ENCODE measurements at places on chromosomes 5 and 9. TPM values are rescaled to one million over a fixed set of nuclear protein-coding genes. Genes with fewer than 3 reads are reported as not detected.

Gene SPINK4
- not detected for total RNA-seq

Gene NR4A3
- 5.5 TPM for total RNA-seq

Gene OBP2B
- total RNA-seq: not detected

Gene ARHGEF37
- 7.6 TPM for total RNA-seq

Gene TRIO
- total RNA-seq: 234 TPM

Gene GDF9
- 0.18 TPM for total RNA-seq

- H3K4me1 ChIP-seq: no peaks in the 10 kb centered on the region
- H3K27me3 ChIP-seq: no peaks in the 10 kb centered on the region
- no peak for DNase-seq
- H3K4me3 ChIP-seq: no peak overlapping the region
Observed at GRCh38 chr5:115549154-115549553, 4.6 kb upstream of the FEM1C start.

- no peaks in the 10 kb centered on the region for H3K36me3 ChIP-seq
- H3K27ac ChIP-seq: no peak overlapping the region
- no peaks in the 10 kb centered on the region for H3K27me3 ChIP-seq
- no peak overlapping the region for H3K4me3 ChIP-seq
- H3K4me1 ChIP-seq: no peaks in the 10 kb centered on the region
- DNase-seq: no peak
Observed at GRCh38 chr5:149118463-149118862, 22.8 kb upstream of the ABLIM3 start.

- DNase-seq: no peak
- no peak overlapping the region for H3K4me3 ChIP-seq
- no peaks in the 10 kb centered on the region for H3K36me3 ChIP-seq
- no peaks in the 10 kb centered on the region for H3K4me1 ChIP-seq
- H3K27me3 ChIP-seq: no peaks in the 10 kb centered on the region
Observed at GRCh38 chr5:33685873-33686755, 205.7 kb downstream of the ADAMTS12 start.

GRCh38 chr9:4214486-4214885 lies 85.4 kb downstream of the GLIS3 start:
- no peaks in the 10 kb centered on the region for H3K36me3 ChIP-seq
- H3K27me3 ChIP-seq: no peaks in the 10 kb centered on the region
- H3K27ac ChIP-seq: peak overlapping the region; percentile 25

GRCh38 chr5:64195981-64196380 lies 30.3 kb downstream of the RNF180 start:
- no peak for DNase-seq
- H3K4me1 ChIP-seq: no peaks in the 10 kb centered on the region
- H3K27me3 ChIP-seq: no peaks in the 10 kb centered on the region
- H3K4me3 ChIP-seq: no peak overlapping the region
- no peak overlapping the region for H3K27ac ChIP-seq

- H3K4me1 ChIP-seq: no peaks in the 10 kb centered on the region
- no peaks in the 10 kb centered on the region for H3K36me3 ChIP-seq
- no peak for DNase-seq
- H3K27ac ChIP-seq: no peak overlapping the region
Observed at GRCh38 chr9:15231788-15232635, 75.0 kb downstream of the TTC39B start.

GRCh38 chr5:56288873-56289601 lies 55.9 kb upstream of the ANKRD55 start:
- no peaks in the 10 kb centered on the region for H3K27me3 ChIP-seq
- H3K4me1 ChIP-seq: no peaks in the 10 kb centered on the region
- no peaks in the 10 kb centered on the region for H3K36me3 ChIP-seq

GRCh38 chr9:89522261-89522958 lies 24.5 kb upstream of the SEMA4D start:
- no peak overlapping the region for H3K4me3 ChIP-seq
- H3K4me1 ChIP-seq: no peaks in the 10 kb centered on the region
- no peak for DNase-seq

DNA sequence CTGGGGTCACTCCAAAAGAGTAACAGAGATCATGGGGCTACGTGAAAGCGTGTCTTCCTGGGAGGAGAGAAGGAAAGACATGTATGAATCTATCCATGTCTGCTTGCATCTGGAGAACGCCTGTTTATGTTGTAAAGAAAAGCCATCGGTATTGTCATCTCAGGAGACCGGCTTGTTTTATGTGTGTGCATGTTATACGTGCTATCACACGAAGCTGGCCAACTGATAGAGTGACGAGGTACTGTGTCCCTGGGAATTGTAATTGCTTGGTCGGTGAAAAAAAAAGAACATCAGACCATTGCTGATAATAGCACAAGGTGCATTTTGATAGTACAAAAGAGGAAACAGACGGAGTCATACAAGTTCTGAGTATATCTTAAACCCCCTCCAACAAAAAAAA lies 370 bp upstream of the CDH6 start:
- no peak for DNase-seq
- H3K27me3 ChIP-seq: peaks cover 5% of the 10 kb centered on the region
- no peaks in the 10 kb centered on the region for H3K4me1 ChIP-seq
- no peaks in the 10 kb centered on the region for H3K36me3 ChIP-seq
- H3K27ac ChIP-seq: no peak overlapping the region

- H3K27me3 ChIP-seq: no peaks in the 10 kb centered on the region
- H3K4me3 ChIP-seq: no peak overlapping the region
- no peaks in the 10 kb centered on the region for H3K36me3 ChIP-seq
- DNase-seq: no peak
- H3K4me1 ChIP-seq: no peaks in the 10 kb centered on the region
- H3K27ac ChIP-seq: peak overlapping the region; percentile 82
Observed at GRCh38 chr9:127088724-127089615, 33.5 kb downstream of the ANGPTL2 start.

GRCh38 chr5:119302916-119303897 lies 52.6 kb upstream of the TNFAIP8 start:
- no peaks in the 10 kb centered on the region for H3K4me1 ChIP-seq
- no peak for DNase-seq
- no peaks in the 10 kb centered on the region for H3K36me3 ChIP-seq
- peak overlapping the region; percentile 37 for H3K27ac ChIP-seq
- H3K27me3 ChIP-seq: no peaks in the 10 kb centered on the region

GRCh38 chr9:107557236-107557990 lies 67.8 kb upstream of the KLF4 start:
- no peaks in the 10 kb centered on the region for H3K27me3 ChIP-seq
- H3K36me3 ChIP-seq: no peaks in the 10 kb centered on the region
- DNase-seq: no peak
- no peak overlapping the region for H3K4me3 ChIP-seq

- H3K27me3 ChIP-seq: no peaks in the 10 kb centered on the region
- H3K27ac ChIP-seq: no peak overlapping the region
- no peak for DNase-seq
- no peaks in the 10 kb centered on the region for H3K36me3 ChIP-seq
Observed at GRCh38 chr5:24817966-24818365, 173.2 kb upstream of the CDH10 start.

DNA sequence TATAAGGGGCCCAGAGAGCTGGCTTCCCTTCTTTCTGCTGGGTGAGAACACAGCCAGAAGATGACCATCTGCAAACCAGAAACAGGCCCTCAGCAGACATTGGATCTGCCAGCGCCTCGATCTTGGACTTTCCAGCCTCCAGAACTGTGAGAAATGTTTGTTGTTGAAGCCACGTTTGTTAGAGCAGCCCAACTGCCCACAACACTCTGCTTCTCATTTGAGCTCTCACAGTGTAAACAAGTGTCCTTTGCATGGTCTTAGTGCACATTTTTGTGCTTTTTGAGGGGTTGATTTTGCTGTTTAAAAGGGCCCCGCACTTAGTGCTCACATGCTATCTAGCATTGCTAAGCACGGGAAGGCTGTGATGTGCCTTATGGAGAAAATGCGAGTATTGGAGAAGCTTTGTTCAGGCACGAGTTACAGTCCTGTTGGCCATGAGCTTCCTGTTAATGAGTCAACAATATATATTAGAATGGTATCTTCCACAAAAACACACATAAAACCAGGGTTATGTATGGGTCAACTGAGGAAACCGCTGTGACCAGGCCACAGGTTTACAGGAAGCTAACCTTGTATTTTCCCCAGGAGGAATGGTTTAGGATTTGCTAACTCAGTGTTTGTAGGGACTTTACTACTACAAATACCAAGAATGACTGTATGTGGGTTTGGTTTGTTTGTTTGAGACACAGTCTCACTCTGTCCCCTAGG lies 11.9 kb downstream of the CMBL start:
- no peaks in the 10 kb centered on the region for H3K4me1 ChIP-seq
- H3K36me3 ChIP-seq: no peaks in the 10 kb centered on the region
- DNase-seq: no peak
- no peak overlapping the region for H3K4me3 ChIP-seq

DNA sequence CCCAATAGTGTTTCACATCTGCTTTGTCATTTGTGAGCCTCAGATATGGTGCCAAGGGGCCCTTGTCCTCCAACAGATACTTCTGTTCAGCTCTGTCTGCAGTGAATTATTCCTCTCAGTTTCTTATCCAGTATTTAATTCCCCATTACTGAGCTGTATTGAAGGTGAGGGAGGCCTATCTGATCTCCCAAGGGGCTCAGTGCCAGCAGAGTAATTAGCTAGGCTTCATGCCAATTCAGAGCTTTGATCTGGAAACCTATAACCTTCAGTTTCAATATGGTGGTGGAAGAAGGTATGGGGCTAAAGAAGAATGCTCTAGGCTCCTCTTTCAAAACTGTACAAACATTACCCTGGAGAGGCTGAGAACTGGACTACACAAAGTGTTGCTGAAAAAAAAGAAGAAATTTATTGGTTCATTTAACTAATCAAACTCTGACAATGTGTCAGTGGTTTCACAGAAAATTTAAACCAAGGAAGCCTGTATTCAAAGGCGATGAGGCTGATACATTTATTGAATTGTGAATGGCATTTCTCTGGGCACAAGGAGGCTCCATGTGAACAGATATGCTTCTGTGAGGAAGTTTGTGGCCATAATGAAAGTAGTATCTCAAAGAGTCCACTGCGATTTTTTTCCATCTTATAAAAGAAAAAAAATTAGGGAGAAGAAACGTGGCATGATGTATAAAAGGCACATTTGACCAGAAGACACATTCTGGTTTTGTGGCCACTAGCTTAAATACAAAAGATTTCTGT lies 397.8 kb downstream of the TLE4 start:
- no peaks in the 10 kb centered on the region for H3K27me3 ChIP-seq
- no peaks in the 10 kb centered on the region for H3K36me3 ChIP-seq
- DNase-seq: no peak

DNA sequence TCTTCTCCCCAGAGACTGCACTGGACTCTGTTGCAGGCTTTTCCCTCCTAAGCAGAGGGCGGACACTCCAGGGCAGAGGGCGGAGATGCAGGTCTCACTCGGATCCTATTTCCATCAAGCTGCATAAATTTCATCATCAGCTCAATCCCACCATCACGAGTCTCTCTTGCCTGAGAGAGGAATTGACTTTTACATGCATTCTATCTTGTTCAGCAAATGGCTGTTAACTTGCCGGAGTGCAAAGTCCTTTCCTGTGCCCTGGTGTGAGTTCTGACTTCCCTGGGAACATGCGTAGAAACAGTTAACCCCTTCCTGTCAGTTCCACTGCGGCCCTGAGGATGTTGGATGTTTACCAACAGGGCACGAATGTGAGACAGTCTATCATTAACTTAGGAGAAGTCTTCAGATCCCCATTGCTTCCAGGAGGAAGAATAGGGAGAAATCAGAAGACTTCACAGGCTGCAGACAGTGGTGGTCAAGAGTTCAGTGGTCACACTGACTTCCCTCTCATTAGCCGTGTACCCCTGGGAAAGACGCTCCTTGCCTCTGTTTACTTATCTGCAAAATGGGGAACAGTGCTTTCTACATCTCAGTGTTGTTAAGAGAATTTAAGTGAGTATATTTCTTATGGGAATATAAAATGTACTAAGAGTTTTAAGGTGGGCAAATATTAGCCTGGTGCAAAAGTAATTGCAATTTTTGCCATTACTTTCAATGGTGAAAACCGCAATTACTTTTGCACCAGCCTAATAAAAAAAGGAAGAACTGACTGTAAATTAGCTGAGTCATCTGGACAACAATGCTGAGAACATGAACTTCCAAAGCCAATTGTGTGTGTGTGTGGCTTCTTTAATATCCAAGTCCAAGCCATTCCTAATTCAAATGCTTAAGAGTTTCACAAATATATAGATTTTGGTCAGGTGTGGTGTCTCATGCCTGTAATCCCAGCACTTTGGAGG lies 248.0 kb downstream of the DRD1 start:
- no peaks in the 10 kb centered on the region for H3K36me3 ChIP-seq
- no peak overlapping the region for H3K4me3 ChIP-seq
- H3K4me1 ChIP-seq: no peaks in the 10 kb centered on the region
- H3K27me3 ChIP-seq: no peaks in the 10 kb centered on the region

- H3K27ac ChIP-seq: no peak overlapping the region
- H3K4me1 ChIP-seq: no peaks in the 10 kb centered on the region
- H3K4me3 ChIP-seq: no peak overlapping the region
- H3K27me3 ChIP-seq: no peaks in the 10 kb centered on the region
- no peaks in the 10 kb centered on the region for H3K36me3 ChIP-seq
Observed at GRCh38 chr9:34496149-34496712, 26.6 kb downstream of the ENHO start.

DNA sequence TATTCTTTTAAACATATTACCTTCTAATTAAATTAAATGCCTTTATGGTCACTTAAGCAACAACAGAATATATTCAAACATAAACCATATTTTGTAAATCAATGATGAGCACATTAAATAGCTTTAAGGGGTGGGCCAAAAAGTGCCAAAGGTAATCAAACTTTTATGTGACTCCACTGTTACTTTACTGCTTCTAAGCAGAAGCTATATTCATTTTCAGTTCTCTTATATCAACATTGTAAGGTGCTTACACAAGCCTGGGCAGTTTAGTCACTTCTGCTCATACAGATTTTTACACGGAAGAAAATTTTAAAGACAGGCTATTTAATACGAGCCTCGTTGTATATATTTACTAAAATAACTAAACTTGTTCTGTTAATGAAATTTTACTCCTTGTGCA lies 29.9 kb downstream of the RFX3 start:
- no peak overlapping the region for H3K4me3 ChIP-seq
- H3K27me3 ChIP-seq: no peaks in the 10 kb centered on the region
- H3K4me1 ChIP-seq: no peaks in the 10 kb centered on the region
- no peak for DNase-seq
- H3K36me3 ChIP-seq: no peaks in the 10 kb centered on the region
- H3K27ac ChIP-seq: no peak overlapping the region

DNA sequence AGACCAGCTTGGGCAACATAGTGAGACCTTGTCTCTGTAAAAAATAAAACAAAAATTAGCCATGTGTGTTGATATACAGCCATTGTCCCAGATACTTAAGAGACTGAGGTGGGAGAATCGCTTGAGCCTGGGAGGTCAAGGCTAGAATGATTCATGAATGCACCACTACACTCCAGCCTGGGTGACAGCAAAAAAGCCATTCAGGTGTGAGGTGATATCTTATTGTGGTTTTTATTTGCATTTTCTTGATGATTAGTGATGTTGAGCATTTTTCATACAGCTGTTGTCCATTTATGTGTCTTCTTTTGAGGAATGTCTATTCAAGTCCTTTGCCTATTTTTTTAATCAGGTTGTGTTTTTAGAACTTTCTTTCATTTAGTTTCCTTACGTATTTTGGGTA lies 23.2 kb downstream of the MTAP start:
- H3K27ac ChIP-seq: no peak overlapping the region
- DNase-seq: no peak
- no peaks in the 10 kb centered on the region for H3K4me1 ChIP-seq
- H3K27me3 ChIP-seq: no peaks in the 10 kb centered on the region
- H3K4me3 ChIP-seq: no peak overlapping the region

GRCh38 chr5:176619203-176619568 lies 9.2 kb upstream of the GPRIN1 start:
- H3K36me3 ChIP-seq: no peaks in the 10 kb centered on the region
- no peak overlapping the region for H3K4me3 ChIP-seq
- H3K4me1 ChIP-seq: no peaks in the 10 kb centered on the region
- H3K27ac ChIP-seq: no peak overlapping the region
- H3K27me3 ChIP-seq: peaks cover 34% of the 10 kb centered on the region
- no peak for DNase-seq

Measured in uterus (tissue), 4 donors.